Forelimb muscle (tissue), 1 donor: ENCODE measurements at places on chromosomes 16 and 17.

DNA sequence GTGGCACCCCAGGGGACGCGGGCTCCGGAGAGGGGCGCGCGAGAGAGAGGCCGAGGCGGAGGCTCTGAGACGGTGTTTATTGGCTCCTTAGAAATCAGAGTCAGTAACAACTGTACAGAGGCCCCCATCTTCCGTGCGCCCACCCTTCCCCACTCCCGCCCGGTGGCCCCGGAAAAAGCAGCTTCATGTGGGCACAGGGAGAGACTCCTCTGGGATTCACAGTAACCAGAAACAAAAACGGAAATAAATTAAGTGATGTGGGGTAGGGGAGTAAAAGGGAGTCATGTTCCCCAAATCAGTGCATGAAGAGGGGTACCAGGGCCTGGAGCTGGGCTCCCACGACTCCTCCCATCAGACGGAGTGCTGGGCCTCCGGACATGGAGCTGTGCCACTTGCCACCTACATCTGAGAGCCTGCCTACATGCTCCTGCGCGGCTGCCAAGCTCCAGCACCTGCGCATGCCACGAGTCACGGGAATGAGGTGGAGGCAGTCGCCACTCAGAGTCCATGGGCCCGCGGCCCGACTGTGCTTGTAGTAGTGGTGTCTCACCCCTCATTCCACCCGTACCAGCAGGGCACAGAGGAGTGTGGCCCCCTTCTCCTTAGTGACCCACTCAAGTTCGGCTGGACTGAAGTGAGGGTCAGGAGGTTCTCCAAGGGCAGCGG, 543 bp upstream of the GPS2 start:
- DNase-seq, result no peak

DNA sequence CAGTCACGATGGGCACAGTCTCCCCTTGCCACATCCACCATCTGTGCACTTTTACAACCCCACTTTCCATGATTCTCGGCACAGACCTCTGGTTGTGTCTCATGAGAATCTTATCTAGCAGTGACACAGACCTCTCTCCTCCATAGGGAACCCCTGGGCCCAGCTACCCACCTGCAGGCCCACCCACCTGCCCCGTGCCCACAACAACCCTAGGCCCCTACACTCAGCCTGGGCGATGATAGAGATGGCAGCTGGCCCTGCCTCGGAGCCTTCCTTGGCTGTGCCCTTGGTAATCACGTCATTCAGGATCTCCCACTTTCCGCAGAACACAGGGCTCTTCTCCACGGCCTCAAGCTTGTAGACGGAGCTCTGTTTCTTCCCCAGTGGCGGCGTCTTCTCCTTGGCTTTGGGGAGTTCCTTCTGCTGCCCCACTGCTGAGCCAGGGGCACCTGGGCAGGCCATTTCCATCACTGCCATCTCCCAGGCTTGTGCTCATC, 26.5 kb downstream of the MAP3K14 start:
- DNase-seq, result no peak

DNA sequence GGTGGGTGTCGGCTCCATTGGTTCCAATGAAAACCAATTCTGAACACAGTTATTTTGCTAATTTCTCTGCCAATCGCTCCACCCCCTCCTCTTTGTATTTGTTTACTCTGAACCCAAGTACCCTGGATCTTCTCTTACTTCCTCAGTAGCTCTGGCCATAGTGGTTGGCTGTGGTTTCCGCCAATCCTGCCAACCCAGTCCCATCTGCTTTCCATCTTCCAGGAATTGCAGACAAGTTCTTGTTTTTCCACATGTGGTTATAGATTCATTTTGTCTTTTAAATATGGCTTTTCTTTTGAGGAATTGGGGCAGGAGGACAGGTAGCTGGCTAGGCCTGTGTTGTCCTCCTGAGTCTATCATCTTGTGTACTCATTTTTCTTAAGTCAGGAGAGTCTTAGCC, 92.0 kb downstream of the CYLD start:
- no peak for DNase-seq

GRCh38 chr17:7885367-7886226, 3.0 kb upstream of the CHD3 start:
- no peak for DNase-seq

DNA sequence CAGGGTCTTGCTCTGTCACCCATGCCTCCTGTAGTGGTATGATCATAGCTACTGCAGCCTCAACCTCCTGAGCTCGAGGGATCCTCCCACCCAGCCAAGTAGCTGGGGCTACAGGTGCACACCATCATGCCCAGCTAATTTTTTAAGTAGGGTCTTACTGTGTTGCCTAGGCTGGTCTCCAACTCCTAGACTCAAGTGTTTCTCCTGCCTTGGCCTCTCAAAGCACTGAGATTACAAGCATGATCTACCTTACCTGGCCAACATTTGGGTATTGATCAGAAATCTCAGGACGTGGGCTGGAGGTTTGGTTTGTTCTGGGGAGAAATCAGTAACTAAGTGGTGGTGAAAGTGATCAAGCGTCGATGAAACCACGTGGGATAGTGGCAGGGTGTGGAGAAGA, 4.1 kb downstream of the CHD9 start:
- DNase-seq, result no peak

DNA sequence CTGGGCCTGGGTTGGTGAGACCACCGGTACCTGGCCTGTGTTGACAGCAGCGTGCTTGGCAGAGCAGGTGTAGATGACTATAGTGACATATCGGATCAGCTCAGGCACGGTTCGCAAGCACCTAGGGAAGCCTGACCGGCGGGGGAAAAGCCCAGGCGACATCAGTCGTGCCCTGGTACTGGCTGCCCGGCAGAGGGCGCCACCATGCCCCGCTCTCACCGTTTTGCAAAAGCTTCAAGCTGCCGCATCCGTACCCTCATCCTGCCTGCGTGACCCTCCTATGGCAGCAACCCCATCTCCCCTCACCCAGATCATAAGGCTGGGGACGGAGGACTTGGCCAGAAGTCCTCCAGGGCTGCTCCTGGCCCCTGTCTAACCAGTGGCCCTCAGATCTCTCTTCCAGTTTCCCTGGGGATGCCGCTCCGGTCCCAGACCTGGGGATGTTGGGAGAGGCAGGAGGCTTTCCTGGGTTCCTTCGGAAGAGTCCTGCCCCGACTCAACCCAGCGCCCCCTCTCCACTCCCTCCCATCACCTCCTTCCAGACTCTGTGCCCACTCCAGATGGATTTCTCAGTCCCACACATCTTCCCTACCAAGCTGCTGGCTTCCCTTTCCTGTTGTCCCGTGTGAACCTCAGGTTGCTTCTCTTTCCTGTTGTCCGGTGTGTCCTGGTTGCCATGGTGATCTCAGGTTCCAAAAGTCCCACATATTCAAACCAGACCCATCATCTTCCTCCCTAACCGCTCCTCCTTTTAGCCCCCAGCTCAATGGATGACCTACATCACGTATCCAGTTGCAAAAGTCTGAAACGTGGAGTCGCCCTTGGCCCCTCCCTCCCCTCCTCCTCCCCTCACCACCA, 13.7 kb downstream of the ALOX12B start:
- no peak for DNase-seq

DNA sequence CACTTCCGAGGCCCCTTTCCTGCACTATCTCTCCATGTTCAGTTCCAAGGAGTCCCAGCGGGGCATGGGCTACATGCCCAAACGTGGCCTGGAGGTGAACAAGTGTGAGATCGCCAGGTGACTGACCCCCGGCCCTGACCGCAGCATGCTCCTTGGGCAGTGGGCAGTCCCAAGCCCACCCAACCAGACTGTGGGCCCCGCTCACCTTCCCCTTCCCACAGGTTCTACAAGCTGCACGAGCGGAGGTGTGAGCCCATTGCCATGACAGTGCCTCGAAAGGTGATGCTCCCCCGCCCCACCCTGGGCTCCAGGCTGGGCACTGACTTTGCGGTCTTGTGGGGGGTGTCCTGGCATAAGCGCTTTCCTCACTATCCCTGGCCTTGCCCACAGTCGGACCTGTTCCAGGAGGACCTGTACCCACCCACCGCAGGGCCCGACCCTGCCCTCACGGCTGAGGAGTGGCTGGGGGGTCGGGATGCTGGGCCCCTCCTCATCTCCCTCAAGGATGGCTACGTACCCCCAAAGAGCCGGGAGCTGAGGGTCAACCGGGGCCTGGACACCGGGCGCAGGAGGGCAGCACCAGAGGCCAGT, 4.7 kb downstream of the CORO1A start:
- DNase-seq, result no peak

- no peak for DNase-seq
These were observed 164.6 kb downstream of the RPTOR start for GRCh38 chr17:80709090-80709695.

- DNase-seq, result no peak
These were observed at the start of gene FLII for GRCh38 chr17:18258356-18259038. Gene FLII, minus strand, starts transcription at chr17:18258738. Its CDS starts 48 bp downstream, at chr17:18258690.
